ENCODE measurements at places on chromosomes 3 and 15.

- no peak for ATAC-seq
These were observed 577.5 kb downstream of the DIPK2A start for GRCh38 chr3:144549166-144549565.

GRCh38 chr15:79065361-79065705 is 25.2 kb downstream of the RASGRF1 start:
- no peak for ATAC-seq

GRCh38 chr3:158452334-158452733 is 118.7 kb upstream of the MLF1 start:
- no peak for ATAC-seq

GRCh38 chr3:13934813-13935212 is 54.9 kb upstream of the WNT7A start:
- ATAC-seq, result no peak

DNA sequence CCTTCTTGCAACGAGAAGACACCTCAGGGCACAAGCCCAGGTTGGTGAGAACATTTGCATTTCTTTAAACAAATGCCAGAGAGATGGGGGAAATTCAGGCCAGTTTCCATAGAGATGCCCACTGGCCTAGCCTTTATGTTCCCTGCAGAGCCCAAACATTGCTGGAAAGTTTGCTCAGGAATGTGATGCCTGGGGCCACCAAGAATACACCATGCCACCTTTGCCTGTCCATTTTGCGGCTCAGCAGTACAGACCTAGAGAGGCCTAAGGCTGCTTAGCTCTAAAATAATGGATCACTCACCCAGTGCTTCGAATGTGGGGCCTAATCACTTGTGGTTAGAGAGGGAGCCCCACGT is 210.0 kb downstream of the RPLP1 start:
- ATAC-seq, result no peak

- ATAC-seq, result no peak
These were observed 4.5 kb upstream of the CACNA1D start for GRCh38 chr3:53489787-53490458.

DNA sequence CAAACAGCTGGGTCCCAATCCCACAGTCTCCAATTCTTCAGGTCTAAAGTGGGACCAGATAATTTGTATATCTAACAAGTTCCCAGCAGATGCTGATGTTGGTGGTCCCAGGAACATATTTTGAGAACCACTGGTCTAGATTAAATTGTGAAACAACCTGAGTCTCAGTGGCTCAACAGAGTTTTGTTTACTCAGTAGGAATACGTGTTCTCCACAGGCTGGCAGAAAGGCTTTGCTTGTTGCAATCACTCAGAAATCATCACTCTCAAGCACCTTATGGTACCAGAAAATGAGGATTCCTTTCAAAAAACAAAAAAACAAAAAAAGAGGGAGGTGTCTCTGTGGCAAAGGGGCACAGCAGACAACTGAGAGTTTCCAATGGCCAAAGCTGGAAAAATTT is 118.0 kb downstream of the TNIK start:
- no peak for ATAC-seq

GRCh38 chr3:105430455-105430854 is 63.7 kb downstream of the ALCAM start:
- ATAC-seq, result no peak

GRCh38 chr15:64024172-64025050 is 21.9 kb downstream of the DAPK2 start:
- peak; percentile 15 for ATAC-seq

All from esophagus mucosa (tissue), 1 donor.